ENCODE measurements at places on chromosomes 11 and 22.

GRCh38 chr11:118216621-118217481, 8.0 kb downstream of the JAML start:
- DNase-seq = no peak

- DNase-seq = no peak
Measured at GRCh38 chr11:94708642-94709041, 59.5 kb upstream of the AMOTL1 start.

- DNase-seq = no peak
Measured at GRCh38 chr11:57294225-57295131, 30.3 kb downstream of the TNKS1BP1 start.

- DNase-seq = no peak
Measured at GRCh38 chr11:100888836-100889235, 201.7 kb downstream of the ARHGAP42 start.

- DNase-seq = no peak
Measured at GRCh38 chr11:94928117-94928990, 45.0 kb downstream of the CWC15 start.

- DNase-seq = no peak
Measured at GRCh38 chr11:77353131-77353530, 51.6 kb upstream of the GDPD4 start.

DNA sequence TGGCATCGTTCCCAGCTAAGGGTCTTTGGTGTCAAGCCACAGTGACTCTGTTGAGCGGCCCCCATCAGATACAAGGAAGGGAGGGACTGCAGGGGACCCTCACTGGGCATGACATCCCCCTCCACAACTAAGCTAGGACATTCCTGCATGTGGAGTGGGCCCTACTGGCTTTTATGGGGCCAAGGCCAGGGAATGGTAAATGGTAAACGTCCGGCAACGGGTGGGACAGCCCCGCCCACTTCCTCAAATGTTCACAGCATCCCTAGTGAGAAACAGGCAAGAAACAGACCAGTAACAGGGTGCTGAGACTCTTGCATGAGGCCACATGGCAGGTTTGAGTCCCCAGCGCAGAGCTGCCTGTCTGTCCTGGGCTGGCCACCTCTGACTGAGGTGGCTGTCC, 4.4 kb downstream of the TMPRSS6 start:
- no peak for DNase-seq

- no peak for DNase-seq
Measured at GRCh38 chr11:110463153-110463552, 33.4 kb downstream of the FDX1 start.

GRCh38 chr11:88337181-88337986, at the start of gene CTSC:
Gene CTSC (minus strand): TSS chr11:88337736. CDS start chr11:88337672, 64 bp downstream.
- peak; percentile 82 for DNase-seq

DNA sequence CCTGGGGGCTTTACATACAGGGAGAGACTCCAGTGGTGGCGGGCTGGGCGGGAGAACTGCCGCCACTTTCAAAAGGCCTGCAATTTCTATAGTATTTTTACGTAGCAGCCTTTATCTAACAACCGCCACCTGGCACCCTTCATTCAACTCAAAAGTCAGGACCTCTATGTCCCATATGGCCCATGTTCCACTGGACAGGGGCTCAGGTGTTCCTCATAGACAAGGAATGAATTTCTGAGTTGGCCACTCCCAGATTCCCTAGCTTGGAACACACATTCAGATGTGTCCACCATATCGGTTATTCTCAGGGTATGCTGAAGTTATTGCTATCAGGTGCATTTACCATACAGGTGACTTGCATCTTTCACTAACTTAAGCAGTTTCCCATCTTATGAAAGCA, 29.9 kb downstream of the RNF169 start:
- DNase-seq = no peak

- DNase-seq = no peak
Measured at GRCh38 chr22:40345815-40346184, 500 bp upstream of the ADSL start.

Data from RCC 7860 (cell line).